ENCODE measurements at places on chromosomes 12 and 14.

GRCh38 chr14:58299401-58300330 lies 1.3 kb downstream of the ARID4A start:
- DNase-seq = no peak

DNA sequence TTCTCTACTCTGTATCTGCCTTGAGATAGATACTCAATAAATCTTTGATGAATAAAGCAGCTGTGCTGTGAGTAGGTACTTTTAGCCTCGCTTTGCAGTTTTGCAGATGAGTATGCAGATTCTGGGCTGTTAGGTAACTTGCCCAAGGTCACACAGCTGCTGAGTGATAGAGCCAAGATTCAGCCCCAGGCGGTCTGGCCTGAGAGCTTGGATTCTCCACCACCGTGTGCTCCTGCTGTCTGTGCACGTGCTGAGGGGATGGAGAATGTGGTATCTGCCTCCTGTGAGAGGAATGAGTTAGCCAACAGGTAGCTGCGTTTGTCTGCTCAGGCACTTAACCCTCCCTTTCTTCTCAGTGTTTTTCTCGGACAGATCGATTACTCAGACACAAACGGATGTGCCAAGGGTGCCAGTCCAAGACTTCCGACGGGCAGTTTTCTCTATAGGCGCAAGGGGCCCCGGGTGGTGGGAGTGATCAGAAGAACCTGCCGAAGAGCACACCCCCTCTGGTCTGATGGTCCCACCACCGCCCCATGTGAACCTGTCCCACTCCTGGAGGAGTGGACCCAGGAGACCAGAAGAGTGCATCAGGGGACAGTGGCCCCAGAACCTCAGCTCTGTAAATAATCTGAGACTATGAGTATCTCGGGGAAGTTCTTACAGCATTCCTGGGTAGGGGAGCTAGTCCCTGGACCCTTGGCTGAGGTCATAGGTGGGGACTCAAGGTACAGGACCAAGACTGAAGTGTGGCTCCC lies 6.6 kb upstream of the CSAD start:
- no peak for DNase-seq

DNA sequence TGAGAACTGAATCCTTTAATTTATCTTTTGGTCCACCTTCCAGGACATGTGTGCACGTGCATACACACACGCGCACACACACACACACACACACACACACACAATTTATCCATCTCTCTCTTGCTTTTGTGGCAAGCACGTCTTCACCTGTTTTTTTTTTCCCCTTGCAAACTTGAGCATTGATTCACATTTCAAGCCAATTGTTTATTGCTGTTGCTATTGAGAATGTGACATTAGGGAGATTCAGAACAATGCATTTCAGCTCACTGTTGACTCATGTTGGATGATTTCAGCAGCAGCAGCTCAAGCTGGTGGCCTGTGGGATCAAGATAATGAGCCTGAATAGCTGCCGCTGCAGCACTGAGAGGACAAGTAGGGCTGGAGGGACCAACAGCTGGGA lies 128.9 kb downstream of the SNAPC1 start:
- no peak for DNase-seq

DNA sequence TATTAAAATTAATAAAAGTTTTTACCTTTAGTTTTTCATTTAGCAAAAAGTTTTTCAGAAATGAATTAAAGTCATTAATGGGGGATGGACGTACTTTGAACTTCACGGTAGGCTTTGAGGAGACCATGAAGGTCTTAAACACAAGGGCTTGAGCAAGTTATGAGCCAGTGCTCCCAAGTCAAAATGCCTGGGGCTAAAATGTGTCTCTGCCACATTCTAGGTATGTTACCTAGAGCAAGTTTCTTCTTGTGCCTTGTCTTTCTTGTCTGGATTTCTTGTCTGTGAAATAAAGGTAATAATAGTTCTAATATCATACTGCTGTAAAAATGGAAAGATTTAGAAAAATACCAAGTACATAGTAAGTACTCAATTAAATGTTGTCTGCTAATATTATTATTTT lies 132.7 kb upstream of the USP15 start:
- DNase-seq = no peak

- DNase-seq = no peak
Observed at GRCh38 chr12:66405395-66405794, 103.1 kb downstream of the HELB start.

- no peak for DNase-seq
Observed at GRCh38 chr14:56995010-56995409, 184.7 kb upstream of the OTX2 start.

DNA sequence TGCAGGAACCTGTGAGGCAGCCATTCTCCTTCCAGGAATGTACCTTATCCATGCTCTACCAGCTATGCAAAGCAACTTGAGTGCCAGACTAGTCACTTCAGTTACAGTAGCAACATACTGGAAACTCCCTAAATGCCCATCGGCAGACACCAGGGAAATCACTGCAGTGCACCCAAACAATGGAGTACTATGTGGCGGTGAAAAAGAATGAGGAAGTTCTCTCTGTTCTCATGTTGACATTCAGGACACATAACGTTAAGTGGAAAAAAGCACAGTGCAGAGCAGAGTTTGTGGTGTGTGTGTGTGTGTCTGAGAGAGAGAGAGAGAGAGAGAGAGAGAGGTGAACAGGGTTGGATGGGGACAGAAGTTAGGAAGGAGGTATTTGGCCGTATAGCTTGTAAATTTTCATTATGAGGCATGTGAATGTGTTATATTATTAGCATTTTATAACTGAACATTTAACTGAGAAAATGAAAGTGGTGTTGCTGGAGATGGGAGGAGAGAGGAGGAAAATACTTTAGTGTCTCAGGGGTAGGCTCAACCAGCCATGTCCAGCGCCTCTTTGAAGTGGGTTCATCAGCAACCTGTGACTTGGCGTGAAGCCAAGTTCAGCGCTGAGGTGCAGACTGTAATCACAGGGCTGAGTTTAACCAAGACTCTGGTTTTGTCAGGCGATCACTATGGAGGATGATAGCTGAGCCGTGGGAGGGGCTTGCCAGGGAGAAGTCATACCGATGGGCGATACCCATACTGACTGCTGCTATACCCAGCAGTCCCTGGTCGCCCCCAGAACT lies 17.3 kb downstream of the TNFAIP2 start:
- DNase-seq = no peak

GRCh38 chr12:118126119-118126757 lies 9.7 kb upstream of the PEBP1 start:
- DNase-seq = no peak

GRCh38 chr14:71701990-71702389 lies 230.2 kb upstream of the RGS6 start:
- no peak for DNase-seq

- no peak for DNase-seq
Observed at GRCh38 chr12:89247541-89247942, 104.8 kb downstream of the DUSP6 start.

DNA sequence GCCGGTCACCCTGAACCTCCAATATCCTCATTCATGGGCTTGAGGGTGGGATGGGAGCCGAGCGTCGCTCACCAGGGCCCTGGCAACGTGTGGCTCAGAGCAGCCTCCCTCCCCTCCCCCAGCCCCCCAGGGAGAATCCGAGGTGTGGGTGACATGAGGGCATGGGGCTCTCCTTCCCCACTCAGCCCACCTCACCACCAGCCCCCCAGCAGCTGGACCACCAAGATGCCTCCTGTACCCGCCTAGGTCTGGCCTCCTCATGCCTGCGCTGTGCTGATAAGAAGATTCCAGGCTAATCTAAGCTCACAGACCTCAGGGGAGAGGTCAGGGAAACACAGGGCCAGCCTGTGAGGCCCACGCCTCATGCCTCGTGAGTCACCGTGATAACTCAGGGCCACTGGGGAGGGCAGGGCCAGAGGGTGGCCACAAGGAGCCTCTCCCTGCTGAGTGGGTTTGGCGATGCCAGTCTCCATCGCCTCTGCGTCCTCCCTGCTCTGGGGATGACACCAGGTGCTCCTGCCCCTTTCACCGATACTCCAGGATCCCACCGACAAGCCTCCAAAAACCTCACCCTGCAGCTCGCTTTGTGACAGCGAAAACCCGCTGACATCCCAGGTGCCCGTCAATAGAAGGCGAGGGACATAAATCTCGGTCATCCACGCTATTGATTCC lies 56.9 kb downstream of the TESC start:
- DNase-seq = no peak

DNA sequence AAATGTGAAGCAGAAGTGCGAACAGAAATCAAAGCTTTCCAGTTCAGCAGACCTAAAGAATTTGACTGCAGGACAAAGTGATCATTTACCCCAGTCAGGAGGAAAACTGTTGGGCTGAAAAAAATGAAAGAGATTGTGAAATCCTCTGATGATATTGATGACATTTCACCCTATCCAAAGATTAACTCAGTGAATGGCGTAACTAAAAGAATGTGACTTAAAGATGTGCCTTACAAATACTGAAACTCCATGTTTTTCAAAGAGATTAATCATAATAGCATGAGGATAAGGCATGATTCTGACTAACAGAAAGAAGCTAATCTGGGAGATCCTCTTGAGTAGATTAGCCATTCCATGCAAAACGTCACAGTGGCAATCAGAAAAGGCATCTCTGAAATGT lies 225.6 kb downstream of the DUSP6 start:
- DNase-seq = no peak

GRCh38 chr12:62264706-62265105 lies 4.5 kb downstream of the USP15 start:
- DNase-seq = no peak

GRCh38 chr14:68951035-68951797 lies 27.9 kb downstream of the ACTN1 start:
- DNase-seq = peak; percentile 79

GRCh38 chr14:47778631-47779030 lies 103.2 kb upstream of the MDGA2 start:
- no peak for DNase-seq

- DNase-seq = no peak
Observed at GRCh38 chr14:91454155-91454554, 36.5 kb upstream of the CCDC88C start.

Measured in CD4-positive, alpha-beta T cell treated with Interleukin-15 for 1 hour (primary cell).